ENCODE measurements at places on chromosomes 2 and 18.

DNA sequence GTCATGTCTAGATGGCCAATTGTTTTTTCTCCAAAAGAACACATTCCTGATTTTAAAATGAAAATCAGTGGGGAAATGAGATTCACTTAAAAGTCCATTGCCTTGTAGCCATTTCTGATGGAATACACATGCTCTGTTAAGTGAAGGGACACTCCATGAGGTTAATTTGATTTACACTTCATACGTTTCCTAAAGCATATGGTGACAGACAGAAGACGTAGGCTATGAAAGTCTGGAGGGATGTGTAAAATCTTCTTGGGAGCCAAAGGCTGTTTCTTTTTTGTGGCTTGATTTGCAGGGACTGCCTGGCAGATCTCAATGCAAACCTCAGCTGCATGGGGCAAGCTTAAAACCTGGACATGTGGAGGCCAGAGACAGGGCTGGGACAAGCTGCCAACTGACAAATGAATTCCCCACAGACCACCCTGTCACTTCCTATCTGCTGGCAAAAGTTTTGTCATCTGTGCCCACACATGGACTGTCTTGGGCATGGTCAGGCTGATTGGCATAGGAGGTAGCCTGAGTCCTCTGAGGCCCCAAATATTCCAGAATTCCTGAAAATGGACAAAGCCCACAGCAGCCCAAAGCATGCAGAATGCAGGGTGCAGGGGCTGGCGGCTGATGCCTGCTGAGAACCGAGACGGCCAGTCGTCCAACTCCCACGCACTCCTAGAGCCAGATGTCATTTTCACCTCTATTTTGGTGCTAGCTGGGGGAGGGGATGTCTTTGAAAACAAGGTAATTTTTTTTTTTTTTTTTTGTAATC lies 73.9 kb downstream of the SDC1 start:
- DNase-seq = no peak

- no peak for DNase-seq
These were observed 38.9 kb downstream of the DHX57 start for GRCh38 chr2:38836791-38837190.

DNA sequence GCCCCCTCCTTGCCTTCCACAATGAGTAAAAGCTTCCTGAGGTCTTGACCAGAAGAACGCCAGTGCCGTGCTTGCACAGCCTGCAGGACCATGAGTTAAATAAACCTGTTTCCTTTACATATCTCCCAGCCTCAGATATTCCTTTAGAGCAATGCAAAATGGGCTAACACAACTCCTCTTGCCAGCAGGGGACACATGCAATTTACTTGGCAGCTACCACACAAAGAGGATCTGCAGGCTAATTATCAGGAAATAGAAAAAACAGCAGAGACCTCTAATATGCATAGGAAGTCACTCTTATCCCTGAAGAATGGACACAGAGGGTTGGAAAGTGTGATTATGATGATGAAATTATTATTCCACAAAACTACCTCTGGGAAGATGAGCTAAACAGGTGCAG lies 114.0 kb downstream of the PIEZO2 start:
- no peak for DNase-seq

GRCh38 chr2:120421126-120421829 lies 75.3 kb downstream of the INHBB start:
- DNase-seq = no peak

DNA sequence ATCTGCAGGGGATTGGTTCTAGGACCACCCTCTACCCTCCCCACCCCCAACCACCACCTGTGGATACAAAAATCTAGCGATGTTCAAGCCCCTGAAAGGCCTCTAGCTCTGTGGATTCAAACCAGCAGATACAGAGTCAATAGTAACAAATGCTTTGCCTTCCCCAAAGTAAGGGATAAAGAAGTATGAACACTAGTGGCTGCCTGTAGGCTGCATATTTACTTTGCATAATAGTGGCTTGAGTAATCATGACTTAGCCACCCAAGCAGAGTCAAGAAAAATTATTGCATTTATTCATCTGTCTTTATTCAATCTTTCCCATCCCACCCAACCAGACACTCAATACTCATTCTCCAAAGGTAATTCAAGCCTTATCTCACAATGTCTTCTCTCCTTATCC lies 43.8 kb downstream of the SOCS6 start:
- no peak for DNase-seq

DNA sequence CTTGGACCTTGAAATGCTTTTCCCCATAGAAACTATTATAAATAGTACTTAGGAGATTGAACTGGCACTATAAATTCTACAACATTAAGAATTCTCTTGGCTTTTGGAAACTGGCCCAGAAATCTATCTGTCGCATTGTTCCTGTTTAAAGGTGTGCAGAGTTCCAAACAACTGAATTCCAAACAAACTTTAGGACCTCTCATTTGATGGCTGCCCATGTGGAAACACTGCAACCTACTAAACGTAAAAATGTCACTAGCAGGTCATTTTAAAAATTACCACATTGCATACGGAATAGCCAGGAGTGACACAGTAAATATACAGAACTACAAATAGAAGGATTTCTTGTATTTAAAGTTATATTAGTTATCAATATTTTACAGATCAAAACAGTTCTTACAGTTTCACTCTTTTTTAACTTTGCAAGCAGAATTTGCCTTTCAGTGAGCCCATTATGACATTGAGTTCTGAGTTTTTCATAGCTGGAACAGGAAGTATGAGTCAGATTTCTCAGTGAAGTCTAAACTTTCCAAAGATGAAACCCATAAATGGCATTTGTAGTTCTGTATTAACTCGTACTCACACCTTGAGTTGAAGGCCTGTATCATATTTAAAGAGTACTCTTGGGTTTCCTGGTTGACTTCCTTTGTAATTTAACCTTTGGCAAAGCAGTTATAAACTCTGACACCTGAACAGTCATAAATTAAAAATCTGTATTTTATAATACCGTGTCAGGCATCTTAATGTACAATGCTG lies 142.3 kb upstream of the BOD1L2 start:
- no peak for DNase-seq

- no peak for DNase-seq
These were observed 234.6 kb downstream of the HAUS1 start for GRCh38 chr18:46338766-46339165.

GRCh38 chr2:215930505-215931253 lies 82.7 kb downstream of the MREG start:
- no peak for DNase-seq

DNA sequence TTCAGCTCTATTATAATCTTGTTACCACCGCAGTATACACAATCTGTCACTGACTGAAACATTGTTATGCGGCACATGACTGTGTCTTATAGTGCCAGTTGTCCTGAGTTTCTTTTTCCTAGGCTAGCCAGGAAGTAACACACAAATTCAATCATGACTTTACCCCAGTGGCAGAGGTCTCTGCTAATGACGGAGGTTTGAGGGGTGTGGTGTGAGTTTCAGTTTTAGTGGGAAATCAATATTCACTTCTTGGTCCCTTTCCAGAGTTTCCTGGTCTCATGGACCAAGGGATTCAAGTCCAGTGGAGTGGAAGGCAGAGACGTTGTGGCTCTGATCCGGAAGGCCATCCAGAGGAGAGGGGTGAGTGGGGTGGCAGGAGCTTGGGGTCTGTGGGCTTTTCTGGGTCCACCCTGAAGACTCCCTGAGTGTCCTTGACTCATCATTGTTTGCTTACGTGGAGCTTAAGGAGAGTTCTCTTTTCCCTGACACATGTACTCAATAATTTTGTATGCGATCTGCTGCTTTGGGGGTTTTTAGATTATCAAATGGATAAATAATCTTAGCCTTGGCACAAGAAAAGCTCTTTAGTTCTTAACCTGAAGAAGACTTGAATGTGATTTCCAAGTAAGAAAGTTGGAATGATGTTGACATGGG lies 39.2 kb downstream of the HK2 start:
- no peak for DNase-seq

GRCh38 chr2:170848587-170848986 lies 31.9 kb downstream of the GAD1 start:
- no peak for DNase-seq

DNA sequence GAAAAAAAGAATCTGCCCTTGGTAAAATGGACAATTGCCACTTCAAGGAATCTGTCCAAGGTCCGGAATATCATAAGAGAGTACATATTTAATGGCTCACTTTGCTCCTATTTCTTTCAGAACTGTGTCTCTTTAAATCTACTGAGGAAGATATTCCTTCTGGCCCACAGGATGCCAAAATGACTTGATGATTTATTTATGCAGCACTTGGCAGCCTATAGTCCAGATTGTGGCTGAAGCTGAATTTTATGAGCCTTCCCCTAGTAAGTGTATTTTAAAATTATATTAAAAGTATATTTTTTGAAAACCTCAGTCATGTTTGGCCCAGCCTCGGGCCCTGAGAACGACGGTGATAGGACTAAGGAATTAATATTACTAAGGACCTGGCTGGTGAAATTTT lies 465.1 kb upstream of the HNRNPA3 start:
- no peak for DNase-seq

GRCh38 chr2:217711188-217711587 lies 291.6 kb downstream of the TNS1 start:
- DNase-seq = no peak

DNA sequence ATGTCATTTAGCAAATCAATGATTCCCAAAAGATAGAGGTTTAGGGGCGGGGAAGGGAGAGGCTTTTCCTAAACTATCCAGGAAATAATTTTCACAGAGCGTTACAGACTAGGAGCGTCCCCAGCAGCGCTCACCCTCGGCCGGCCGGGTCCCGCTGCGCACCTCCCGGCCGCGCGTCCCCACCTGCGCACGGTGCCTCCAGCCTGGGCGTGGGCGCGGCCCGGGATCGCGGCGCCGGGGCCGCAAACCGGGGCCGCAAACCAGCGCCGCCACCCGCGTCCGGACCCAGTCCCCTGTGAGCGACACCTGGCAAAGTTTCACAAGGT lies 684 bp upstream of the ZCCHC2 start:
- no peak for DNase-seq

DNA sequence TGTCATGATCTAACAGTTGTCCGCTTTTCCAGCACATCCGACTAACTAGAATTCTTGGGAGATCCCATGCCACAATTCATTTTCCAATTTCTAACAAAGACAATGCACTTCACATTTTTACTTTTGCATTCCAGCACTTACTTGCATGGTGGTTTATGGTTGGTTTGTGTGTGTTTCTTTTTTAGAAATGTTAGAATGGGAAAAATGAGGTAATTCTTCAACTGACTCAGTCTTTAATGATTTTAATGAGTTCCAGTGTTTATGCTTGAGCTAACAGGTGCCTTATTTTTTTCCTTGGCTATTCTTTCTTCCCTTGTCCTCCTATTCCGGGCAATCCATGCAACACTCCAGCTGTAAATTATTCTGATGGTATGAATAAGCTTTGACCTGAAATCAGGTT lies 46.4 kb downstream of the SLC8A1 start:
- no peak for DNase-seq

DNA sequence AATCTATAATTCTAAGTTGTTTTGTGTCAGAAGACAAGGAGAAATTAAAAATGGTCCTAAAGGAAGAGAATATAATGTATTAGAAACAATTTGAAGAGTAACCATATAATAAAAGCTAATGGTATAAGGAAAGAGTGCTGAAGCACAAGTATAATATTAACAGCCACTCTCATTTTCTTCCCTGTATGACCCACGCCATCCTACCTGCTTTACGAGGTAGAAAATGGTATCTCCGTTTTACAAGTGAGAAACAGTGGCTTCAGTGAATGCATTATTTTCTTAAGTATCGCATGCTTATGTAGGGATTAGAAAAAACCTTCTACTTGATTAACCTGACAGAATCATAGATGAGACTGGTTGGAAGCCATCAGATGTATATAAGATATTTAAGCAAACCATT lies 266.2 kb downstream of the CCDC102B start:
- DNase-seq = no peak

GRCh38 chr2:152490686-152491455 lies 155.9 kb downstream of the FMNL2 start:
- no peak for DNase-seq

DNA sequence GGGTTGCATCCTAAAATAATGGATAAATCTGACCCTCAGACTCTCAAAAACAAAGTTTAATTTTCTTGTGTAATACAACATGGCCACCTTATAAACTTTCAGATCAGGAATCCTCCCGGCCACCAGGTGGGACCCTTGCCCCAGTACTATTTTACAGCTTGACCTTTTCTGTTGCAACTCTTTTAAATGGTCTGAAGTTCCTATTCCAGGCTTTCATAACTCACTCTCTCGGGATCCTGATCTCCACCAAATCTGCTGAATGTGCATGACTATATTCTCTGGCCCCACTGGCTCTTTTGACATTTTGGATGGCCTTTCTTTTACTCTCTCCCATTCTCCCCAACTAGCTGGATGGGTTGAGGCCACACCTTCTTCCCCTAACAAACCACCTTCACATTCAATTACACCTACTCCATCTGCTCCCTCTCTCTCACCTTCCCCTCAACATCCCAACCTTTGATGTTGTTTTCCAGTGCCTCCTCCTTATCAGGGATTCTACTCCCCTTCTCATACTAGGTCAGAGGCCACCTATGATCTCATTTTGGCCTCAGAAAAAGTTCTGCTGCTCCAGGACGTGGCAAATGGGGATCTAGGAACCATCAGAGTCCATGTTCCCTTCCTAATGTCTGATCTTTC lies 70.8 kb downstream of the SESTD1 start:
- DNase-seq = no peak

GRCh38 chr2:225207043-225207442 lies 164.8 kb upstream of the DOCK10 start:
- DNase-seq = no peak

DNA sequence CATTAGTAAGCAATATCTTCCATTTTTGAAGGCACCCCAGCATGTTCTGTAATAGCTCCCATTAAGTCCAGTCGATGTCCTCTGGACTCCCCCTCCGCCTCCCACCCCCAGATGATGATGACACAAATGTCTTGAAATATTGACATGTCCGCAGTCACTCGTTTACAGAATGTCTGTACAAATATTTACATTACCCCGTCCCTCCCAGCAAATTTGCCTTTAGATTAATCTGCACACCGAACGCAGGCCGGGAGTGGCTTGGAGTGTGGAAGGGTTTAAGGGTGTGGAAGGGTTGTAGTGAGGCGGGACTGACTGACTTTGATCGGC lies 853 bp upstream of the OSBPL6 start:
- no peak for DNase-seq

DNA sequence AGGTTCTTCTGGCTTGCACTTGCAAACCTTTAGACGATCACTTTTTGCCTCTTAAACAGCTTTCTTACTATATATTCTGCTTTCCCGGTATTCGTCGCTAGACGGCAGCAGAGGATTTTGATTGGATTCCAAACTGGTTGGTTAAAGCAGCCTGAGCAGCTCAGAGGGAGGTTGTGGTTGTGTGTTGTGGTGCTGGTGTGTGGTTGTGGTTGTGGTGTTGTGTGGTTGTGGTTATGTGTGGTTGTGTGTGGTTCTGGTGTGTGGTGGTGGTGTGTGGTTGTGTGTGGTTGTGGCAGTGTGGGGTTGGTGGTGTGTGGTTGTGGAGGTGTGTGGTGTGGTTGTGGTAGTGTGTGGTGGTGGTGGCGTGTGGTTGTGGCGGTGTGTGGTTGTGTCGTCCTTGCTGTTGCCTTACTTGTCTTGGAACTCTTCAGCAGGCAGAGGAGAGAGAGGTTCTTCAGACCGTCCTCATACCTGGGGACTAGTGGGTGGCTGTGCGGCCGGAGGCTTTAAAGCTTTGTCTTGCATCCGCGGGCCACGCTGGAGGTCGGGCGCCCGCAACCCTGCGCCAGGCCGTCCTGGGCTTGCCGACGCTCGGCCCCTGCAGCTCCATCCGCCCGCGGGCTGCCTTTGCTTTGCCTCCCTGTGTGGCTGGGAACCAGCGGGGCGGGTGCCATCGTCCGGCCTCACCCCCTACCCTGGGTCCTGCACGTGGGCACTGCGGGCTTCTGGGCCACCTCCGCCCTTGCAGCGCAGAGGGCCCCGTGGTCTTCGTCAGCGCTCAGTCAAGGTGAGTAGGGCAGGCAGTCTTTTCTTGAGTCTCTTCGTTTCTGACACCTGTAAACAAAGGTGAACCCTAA lies 190.8 kb downstream of the ARHGAP28 start:
- peak; percentile 58 for DNase-seq

Measured in neuronal stem cell (in vitro differentiated cells).